ENCODE measurements at places on chromosomes 3 and 15.

- DNase-seq, result no peak
Observed at GRCh38 chr3:169914321-169914720, 2.9 kb downstream of the SAMD7 start.

DNA sequence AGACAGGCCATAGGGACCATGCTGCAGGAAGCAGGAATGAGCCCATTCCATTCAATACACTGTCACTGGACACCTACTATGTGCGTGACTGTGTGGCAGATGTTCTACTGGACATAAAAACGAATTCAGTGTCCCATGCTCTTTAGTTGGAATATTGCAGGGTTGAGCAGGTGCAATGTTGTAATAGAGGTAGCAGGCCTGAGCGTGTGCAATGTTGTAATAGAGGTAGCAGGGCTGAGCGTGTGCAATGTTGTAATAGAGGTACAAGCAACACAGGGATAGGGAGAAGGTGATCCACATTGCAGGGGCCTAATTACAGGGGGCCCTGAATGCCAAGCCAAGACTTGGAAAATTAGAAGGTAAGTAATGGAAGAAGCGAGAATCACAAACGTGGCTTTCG, 261.4 kb upstream of the HES1 start:
- no peak for DNase-seq

DNA sequence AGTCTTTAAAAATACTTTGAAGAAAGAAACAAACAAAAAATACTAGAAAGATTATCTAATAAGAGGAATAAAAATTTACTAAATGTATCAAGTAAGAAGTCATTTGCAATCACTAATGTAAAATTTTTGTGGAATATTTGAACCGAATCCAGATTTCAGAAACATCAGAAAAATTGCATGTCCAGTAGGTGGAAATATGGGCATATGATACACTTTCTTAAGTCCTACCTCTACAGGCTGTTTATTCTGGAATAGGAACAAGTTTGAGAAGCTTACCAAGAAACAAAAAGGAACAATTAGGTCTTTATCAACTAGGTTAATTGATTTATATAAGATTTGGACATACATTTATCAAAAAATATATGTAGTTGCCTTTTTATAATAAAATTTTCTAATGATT, 292.9 kb upstream of the ROBO1 start:
- DNase-seq, result no peak

DNA sequence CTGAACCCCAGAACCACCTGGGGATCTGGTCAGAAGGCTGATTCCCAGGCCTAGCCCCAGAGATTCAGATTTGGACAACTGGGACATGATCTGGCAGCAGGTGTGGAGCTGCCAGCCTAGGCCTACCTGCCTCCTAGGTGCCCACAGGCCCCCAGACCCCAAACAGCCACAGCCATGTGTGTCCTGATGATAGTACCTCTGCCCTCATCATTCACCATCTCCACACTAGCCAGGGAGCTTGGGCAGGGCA, 34.7 kb downstream of the HMCES start:
- no peak for DNase-seq

GRCh38 chr3:71308836-71309235, 274.7 kb downstream of the FOXP1 start:
- no peak for DNase-seq

GRCh38 chr15:22955544-22956119, 24.5 kb downstream of the CYFIP1 start:
- DNase-seq, result no peak

GRCh38 chr15:77037388-77038209, 33.3 kb downstream of the TSPAN3 start:
- DNase-seq, result no peak

GRCh38 chr3:81466201-81466560, 295.3 kb downstream of the GBE1 start:
- no peak for DNase-seq

GRCh38 chr3:4827767-4828166, 151.5 kb upstream of the BHLHE40 start:
- no peak for DNase-seq

DNA sequence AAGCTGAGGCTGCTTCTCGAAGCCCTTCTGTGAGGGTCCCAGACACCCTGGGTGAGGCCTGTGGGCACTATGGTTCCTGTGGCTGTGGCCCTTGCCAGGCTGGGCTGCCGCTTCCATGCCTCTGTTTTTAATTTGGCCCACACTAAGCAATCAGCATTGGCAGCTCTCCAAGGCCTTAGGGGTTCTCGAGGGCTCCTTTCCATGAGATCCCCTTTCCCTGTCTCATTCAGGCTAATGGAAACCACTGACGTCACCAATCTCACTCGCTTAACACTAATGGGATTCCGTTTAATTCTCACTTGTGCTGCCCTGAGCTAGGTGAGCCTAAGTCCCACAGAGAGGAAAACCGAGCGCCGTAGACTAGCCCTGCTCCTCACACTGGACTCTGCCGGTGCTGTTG, 60.2 kb upstream of the RAB6B start:
- no peak for DNase-seq

- DNase-seq, result no peak
Observed at GRCh38 chr3:136141891-136142290, 54.2 kb downstream of the MSL2 start.

All from renal pelvis (tissue), 12 donors.